Subcutaneous preadipocyte (primary cell): ENCODE measurements at places on chromosomes 6 and 20. TPM values are rescaled to one million over a fixed set of nuclear protein-coding genes. Genes with fewer than 3 reads are reported as not detected.

CDH22 gene
- total RNA-seq = under 0.01 TPM in 1 of 2 replicates, not detected in the other

FOXF2 gene
- 5.1 and 5.5 TPM in 2 replicates for total RNA-seq

PDE7B gene
- total RNA-seq = 7.2 and 25.4 TPM in 2 replicates

PAK5 gene
- not detected in 2 replicates for total RNA-seq

HMGN3 gene
- 25.8 and 26.8 TPM in 2 replicates for total RNA-seq

ZBTB12 gene
- 1.5 and 1.8 TPM in 2 replicates for total RNA-seq

HLA-DQB1 gene
- total RNA-seq = not detected in 2 replicates

NRN1 gene
- 29.0 and 51.4 TPM in 2 replicates for total RNA-seq

CST4 gene
- not detected in 2 replicates for total RNA-seq

ADA gene
- 11.7 and 26.5 TPM in 2 replicates for total RNA-seq

HLA-DRB5 gene
- total RNA-seq = not detected in 2 replicates
